Activated CD4-positive, CD25-positive, alpha-beta regulatory T cell treated with anti-CD3 and anti-CD28 coated beads, Interleukin-2, amount 50 U/mL, for 16 hours (primary cell): ENCODE measurements at places on chromosomes 1 and 21.

DNA sequence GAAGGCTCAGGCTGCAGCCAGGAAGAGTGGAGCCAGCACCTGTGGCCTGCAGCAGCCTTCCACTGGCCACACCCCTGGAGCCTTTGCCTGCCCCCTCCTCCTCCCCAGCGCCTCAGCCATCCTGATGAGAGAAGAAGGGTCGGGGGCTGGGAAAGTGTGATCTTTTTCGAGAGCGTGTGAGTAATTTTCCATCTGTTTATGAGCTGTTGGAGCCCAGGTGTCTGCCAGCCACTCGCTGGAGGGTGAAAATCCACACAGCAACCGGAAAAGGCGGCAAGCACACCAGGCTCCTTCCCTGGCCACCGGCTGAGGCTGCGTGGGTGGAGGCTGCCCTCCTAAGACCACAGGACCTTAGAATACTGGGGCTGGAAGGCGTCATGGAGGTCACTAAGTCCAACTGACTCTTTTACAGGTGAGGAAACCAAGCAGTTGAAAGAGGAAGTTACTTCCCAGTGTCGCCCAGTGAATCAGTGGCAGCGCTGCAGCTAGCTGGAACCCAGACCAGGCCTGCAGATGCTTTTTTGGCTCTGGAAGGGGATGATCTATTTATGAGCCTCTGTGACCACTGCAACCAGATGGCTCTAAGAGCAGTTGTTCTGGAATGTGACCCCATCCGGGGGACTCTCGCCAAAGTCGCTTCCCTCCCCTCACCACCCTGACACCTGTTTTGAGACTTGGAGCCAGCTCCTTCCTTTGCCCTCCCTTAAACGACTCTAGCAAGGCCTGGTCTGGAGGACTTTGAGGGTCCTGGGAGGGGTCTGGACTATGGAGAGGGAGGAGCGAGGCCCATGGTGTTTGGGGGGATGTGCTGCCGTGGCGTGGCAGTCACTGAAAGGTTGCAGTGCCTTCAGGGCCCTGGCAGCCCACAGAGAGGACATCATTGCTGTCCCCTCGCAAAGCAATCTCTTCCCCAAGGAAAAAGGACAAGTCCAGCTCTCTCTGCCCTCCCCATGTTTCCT lies 54.5 kb downstream of the LGR6 start:
- DNase-seq = no peak

DNA sequence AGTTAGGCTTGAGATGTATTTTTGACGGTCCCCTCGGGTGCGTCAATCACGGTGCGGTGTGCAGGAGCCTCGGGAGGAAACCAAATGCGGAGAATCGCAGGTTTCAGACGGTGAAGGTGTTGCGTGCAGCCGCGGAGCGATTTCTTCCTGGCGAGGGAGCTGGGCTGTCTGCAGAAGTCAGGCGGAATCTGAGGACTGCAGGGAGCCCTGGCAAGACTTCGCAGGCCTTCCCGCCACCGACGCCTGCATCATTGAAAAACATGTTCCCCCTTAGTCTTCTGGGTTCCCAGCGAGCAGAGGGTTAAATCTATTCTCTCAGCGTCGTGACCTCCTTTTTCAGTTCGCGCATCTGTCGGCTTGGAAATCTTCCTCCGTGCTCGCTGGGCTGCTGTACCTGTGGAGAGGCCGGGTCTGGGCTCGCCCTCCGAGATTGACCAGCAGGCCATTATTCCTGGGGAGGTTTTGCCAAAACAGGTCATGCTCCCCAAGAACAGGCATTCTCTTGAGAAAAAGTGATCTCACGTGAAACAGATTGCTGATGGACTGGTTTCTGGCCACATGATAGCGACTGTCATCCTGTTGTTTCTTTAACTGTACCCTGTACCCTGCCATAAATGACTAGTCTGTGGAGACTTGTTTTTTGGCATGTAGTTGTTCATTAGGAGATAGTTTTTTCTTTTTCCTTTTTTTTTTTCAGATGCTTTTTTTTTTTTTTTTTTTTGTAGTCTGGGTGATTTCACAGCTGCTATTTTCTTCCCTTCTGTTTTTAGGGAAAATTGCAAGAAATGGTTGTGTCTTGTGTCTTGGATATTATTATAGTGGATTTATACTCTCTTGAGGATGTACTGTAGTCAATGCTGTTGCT lies 894 bp downstream of the EPB41 start:
- DNase-seq = peak; percentile 14

DNA sequence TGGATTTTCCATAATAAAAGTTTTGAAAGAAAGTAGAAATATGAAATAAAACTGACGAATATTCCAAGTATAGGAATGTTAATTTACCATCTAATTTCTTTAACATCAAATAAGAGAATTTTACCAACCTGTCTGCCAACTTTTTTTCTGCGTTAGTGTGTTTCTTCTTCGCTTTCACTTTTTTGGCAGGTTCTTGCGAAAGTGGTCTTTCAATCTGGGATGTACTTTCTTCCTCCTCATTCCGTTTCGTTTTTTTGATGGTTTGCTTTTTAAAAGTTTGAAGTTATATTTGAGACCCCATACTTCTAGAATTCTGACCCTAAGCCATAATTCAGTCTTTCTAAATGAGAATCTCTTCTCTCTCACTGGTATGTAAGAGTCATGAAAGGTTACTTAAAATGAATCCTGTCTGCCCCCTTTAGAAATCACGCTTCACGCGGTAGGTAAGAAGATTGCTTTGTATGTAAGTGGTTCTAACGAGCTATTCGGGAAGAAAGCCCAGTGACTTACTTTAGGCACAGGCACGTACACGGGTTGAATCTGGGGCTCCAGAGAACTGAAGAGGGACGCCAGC lies 580 bp downstream of the RBM34 start:
- no peak for DNase-seq

DNA sequence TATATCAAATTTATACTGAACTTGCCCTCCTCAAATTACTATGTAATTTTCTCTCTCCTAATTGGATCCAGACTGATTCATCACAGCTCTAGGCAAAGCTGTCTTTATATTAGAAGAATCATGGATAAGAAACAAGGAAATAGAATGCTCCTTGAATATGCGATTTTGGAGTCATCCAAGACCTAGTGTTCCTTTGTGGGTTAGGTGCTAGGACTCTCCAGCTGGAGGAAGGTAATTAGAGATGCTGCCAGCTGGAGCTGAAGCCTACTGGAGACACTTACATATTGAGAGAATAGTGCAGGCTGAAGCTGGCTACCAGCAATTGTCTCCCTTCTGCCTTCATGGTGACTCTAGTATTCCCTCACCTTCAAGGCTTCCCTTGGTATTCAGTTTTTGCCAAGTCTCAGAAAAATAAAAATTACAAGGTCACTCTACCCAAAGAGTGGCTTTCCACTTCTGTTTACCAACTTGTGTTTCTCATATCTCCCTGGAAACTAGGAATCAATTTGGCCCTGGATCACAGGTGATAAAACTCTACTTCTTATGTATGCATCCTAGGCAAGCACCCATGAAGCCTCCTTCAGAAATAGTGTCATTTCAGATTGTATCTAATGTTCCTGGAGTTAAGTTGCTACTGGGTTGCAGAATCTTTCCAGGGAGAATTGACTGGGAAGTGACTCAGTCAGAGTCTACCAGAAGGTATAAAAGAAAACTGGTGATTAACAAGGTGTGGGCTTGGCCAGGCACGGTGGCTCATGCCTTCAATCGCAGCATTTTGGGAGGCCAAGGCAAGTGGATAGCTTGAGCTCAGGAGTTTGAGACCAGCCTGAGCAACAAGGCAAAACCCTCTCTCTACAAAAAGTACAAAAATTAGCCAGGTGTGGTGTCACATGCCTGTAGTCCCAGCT lies 24.4 kb upstream of the DOCK7 start:
- DNase-seq = no peak

GRCh38 chr1:25616987-25617624 lies 515 bp downstream of the MAN1C1 start:
- no peak for DNase-seq

- DNase-seq = no peak
These were observed 21.3 kb upstream of the UMODL1 start for GRCh38 chr21:42049578-42050430.

GRCh38 chr1:155079487-155080311 lies 1.1 kb downstream of the EFNA3 start:
- DNase-seq = no peak

- DNase-seq = no peak
These were observed 40.9 kb downstream of the CLIC4 start for GRCh38 chr1:24786191-24786590.

GRCh38 chr1:227174164-227174563 lies 144.1 kb downstream of the CDC42BPA start:
- DNase-seq = no peak

GRCh38 chr1:111512132-111512889 lies 8.9 kb upstream of the ADORA3 start:
- no peak for DNase-seq

GRCh38 chr1:19425646-19426239 lies 59.6 kb downstream of the CAPZB start:
- DNase-seq = no peak

DNA sequence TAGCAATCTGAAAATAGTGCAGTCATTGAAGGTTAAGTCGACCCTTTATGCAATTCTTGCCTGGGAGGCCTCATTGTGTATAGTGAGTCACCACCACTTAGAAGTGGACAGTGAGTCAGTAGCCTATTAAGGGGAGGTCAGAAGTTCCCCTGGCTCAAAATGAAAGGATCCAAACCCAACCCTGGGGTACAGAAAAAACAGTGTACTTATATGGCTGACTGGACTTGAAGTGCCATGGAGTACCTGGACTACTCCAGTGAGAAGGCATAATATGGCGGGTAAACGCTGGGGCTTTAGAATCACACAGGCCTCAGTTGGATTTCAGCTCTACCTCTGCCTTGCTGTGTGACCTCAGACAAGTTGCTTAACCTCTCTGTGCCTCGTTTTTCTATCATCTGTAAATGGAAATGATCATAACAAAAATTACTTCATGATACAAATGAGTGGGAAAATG lies 2.2 kb upstream of the BCL9 start:
- no peak for DNase-seq

DNA sequence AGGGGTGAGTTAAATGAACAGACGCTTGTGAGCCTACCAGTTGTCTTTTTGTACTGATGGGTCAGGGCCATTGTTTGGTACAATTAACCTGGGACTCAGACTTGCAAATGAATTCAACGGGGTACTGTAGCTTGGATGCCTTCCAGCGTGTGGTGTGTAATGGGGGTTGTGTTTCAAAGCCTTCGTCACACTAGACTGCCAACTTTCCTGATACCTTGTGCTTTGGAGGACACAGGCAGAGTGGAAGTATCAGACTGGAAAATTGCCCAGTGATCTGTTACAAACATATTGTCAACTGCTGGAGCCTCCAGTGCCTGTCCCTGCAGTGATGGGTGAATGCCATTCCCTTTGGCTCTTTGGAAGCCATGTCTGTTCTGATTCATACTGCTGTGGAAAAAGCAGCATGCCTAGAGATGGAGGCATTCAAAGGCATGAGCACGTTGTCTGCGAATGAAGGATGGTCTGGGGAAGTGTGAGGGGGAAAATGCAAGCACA lies 384.5 kb downstream of the LMX1A start:
- no peak for DNase-seq

- DNase-seq = no peak
These were observed 117.5 kb upstream of the HOOK1 start for GRCh38 chr1:59697150-59697800.

GRCh38 chr1:208465266-208465665 lies 221.1 kb upstream of the PLXNA2 start:
- no peak for DNase-seq

DNA sequence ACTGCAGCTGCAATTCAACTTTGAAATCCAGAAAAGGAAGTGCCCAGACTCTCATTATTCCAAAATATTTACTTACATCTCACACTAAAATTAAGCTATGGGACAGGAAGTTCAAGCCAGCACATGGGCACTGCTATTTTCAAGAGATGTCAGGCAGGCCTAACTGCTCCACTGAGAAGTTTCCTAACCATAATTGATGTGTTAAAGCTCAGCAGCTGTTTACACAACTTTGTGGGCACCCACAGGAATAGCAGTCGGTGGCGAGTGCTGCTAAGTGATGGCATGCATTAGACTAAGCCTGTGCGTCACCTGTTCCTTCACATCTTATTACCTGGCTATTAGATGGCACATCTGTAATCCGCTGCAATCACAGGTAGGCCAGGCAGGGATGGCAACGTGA lies 303.3 kb upstream of the DAB1 start:
- no peak for DNase-seq

GRCh38 chr1:75345538-75346292 lies 211.5 kb downstream of the LHX8 start:
- no peak for DNase-seq

DNA sequence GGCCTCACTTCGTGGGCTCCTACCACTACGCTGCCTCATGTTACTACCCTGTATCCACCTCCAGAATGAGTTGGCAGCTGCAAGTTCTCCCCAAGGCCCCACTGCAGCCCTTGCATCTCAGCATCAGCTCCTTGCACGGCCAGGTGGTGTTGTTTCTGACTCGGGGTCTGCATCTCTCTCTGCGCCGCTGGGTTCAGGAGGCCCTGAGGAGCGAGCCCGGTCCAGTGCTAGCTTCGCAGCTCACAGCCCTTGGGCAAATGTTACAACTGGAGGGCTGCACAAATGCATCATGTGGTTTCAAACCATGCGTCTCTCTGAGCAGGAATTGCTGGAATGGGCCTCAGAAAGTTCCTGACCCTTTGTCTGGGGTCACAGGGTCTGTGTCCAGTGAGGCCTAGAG lies 3.2 kb upstream of the CLDN14 start:
- no peak for DNase-seq

- DNase-seq = no peak
These were observed 90.5 kb downstream of the CDC42BPA start for GRCh38 chr1:227227761-227228160.

DNA sequence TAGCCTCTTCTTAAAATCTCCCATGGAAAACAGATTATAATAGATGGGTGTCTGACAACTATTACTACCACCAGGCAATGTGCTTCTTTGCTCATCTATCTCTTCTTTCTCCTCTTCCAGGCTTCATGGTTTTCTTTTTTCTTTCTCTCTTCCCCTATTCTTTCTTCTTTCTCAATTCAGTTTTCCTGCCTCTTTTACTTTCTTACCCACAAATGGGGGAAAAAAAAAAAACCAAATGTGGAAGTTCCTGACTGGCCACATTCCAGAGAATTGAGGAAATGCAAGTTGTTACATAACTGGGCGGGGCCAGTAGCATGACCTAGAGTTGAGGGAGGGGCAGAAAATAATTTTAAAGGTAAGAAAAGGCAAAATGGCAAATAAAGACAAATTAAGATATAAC lies 10.9 kb upstream of the SMG7 start:
- DNase-seq = no peak

- DNase-seq = no peak
These were observed 293.3 kb downstream of the DISC1 start for GRCh38 chr1:231919886-231920285.

DNA sequence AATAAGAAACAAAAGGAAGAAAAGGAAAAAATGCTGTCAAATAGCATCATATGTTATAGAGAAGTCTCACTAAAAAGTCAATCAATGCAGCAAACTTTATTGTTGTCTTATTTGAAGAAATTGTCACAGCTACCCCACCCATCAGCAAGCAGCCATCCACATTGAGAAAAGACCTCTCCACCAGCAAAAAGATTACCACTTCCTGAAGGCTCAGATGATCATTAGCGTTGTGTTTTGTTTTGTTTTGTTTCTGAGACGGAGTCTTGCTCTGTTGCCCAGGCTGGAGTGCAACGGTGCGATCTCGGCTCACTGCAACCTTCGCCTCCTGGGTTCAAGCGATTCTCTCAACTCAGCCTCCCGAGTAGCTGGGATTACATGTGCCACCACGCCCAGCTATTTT lies 29.0 kb downstream of the ATP2B4 start:
- DNase-seq = no peak
